ENCODE measurements at places on chromosomes 3 and 15.

- DNase-seq: peak; percentile 65
Observed at GRCh38 chr15:45179221-45179985, 8.4 kb downstream of the SHF start.

DNA sequence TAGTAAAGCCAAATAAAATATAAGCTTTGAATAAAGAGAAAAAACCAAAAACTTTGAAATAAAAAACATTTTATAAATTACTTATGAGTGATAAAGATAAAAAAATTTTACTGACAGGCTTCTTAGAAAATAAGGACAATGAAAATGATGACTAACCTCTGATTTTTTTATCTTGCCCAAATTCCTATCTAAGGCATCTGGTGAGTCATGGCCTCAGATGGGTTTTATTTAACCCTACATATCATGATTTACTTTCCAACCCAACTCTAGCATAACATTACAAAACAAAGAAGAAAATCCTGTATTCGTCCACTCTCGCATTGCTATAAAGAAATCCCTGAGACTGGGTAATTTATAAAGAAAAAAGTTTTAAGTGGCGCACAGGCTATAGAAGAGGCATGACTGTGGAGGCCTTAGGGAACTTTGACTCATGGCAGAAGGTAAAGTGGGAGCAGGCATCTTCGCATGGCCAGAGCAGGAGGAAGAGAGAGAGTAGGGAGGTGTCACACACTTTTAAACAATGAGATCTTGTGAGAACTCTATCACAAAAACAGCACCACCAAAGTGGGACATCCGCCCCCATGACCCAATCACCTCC lies 152.1 kb downstream of the NEK10 start:
- no peak for DNase-seq

DNA sequence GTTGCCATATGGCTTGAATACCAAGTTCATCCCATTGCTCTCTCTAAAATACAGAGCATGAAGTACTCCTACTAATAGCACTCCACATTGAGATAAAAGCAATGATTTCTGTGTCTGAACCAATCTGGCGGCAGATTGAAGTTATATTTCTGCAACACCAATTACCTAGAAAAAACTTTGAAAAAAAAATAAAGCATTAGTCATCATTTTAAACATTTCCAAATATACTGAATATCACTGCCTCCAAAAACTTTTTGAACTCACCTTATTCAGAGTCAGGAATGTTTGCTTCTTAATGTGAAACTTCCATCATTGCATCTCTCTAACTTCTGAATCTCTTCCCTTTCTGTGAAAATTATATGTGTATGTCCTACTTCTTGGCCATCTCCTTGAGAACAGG lies 540.5 kb downstream of the GRM7 start:
- DNase-seq: no peak

GRCh38 chr15:25504307-25504706 lies 65.5 kb upstream of the UBE3A start:
- no peak for DNase-seq

GRCh38 chr15:41276831-41277230 lies 45.8 kb downstream of the CHP1 start:
- DNase-seq: no peak

DNA sequence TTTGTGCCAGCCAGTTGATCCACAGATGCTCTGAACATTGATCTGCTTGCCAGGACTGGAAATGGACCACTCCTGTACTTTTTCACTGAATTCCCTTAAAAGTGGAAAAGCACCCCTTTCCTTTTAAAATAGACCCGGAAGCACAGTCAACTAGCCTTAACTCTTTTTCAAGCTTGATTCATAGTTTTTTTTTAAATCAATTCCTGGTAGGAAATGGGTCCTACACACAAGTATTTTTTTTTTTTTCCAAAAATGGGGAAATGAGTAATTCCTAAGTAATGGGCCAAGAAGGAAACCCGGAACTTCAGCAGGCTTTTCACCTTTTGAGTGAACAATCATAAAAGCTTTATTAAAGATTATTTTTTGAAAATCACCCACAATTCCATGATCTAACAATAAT lies 234.4 kb upstream of the ADAMTS9 start:
- DNase-seq: no peak

DNA sequence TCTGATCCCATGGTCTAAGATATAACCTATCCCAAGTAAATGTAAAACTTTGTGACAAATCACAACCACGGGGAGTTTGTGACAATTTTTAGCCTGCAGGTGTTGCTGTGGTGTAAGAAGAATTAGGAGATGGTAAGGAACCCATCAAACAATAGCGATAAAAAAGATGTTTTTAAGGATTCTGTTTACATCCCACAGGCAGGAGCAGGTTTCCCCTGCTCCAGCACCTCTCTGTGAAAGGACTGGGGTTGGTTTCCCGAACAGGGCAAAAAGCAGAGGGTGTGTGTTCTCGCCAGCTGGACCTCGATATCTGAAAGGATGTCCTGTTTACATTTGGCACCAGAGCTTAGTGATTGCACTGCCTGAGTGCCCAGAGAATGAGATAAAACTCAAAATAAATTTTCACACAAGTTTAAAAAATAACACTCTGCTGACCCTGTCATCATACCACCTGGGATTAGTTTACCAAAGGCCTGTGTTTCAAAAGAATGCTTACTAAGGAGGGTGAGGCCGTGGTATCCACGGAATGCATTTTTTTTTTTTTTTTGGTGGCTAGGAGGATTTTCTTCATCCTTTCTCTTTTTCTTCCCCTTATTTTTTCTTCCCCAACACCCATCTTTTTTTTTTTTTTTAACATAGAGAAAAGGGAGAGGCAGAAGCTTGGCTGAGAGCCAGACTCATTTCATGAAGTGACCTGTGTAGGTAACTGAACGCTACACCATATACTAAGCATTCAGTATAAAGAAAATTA lies 151.8 kb upstream of the DPH6 start:
- no peak for DNase-seq

DNA sequence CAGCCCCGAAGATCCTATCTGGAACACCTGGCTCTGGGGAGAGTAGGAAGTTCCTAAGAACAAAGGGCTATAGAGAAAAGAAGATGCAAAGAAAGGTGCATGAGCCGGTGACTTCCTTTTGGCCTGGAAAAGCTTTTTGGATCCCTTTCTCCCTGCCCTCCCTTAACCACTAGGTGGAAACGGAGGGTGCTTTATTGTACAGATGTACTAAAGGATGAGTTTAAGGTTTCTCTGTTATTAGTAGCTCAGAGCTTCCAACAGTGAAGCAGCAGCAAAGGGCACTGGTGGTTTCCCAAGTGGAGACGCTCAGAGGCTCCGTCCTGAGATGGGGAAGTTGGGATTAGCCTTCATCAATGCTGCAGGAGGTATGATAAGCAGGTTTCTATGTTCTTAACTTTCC lies 5.9 kb upstream of the ADGRG7 start:
- DNase-seq: no peak

DNA sequence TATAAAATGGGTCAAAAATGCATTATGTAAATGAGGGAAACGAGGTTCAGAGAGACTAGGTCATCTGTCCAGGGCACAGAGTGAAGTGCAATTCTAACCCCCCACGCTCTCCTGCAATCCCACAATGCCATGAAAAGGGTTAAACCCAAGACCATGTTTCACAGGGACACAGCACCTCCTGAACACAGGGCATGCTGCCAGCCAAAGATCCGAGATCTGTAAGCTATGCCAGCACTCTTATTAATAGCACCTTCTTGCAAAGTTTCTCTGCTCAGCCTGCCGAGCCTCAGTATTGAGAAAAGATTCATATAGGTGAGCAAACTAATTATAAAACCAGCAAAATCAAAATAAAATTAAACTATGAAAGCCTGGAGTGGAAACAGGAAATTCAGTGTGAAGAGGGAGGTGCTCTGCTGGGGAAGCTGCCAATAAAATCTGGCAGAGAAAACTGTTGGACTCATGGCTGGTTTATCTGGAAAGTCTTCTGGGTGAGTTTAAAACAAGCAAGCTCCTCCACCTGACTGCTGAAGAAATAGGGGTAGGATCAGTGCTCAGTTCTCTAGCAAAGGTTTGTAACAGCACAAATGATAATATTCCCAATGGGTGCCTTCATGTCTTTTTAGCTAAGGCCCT lies 50.3 kb downstream of the LRIG1 start:
- no peak for DNase-seq

DNA sequence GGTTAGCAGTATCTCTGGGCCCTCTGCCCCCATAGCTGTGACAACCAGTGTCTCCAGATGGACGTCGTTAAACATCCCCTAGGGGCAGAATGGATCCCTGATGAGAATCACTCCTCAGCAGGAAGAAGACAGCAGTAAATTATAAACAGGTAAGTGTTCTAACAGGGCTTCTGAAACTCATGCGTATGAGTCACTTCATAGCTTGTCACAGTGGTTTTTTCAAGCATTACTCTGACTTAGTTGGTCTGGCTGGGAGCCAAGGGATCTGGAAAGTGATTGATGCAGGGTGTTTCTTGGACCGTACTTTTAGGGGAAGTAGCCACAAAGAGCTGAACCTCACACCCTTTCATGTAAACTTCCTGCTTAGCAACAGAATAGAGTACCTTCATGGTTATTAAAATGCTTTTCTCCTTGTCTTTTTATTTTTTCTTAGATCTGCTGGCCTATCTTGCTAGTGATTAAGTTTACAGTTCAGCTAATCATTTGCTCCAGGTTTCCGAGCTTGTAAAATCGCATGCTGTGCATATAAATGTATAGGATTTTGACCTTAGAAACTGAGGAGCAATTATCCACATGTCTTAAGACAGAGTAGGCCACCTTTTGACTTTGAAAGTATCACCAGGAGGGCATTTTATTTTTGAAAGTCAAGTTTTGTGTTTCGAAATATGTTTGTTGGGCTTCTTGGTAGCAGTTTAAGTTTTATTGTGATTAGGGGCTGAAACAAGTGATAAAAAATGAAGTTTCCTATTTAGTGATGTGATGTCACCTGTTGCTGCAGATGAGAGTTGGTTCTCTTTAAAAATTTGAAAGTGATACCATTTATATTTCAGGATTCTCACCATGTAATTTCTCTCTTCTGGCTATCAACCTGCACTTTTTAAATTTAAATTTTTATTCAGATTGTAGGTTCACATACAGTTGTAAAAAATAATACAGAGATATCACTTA lies 333.9 kb downstream of the PTPRG start:
- peak; percentile 5 for DNase-seq

- no peak for DNase-seq
Observed at GRCh38 chr15:63107895-63108546, 13.6 kb upstream of the LACTB start.

DNA sequence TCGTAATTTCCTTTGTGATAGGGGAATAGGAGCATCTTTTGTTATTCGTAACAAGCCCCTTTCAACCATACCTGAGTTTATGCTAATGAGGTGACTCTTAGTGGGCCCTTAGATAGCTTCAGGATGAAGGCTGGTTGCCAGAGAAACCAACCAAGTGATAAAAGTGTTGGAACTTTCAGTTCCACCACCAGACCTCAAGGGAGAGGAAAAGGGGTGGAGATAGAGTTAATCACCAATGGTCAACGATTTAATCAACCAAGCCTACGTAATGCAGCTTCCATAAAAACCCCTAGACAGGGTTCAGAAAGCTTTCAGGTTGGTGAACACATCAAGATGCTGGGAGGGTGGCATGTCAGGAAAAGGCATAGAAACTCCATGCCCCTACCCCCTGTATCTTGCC lies 33.0 kb downstream of the HERC1 start:
- no peak for DNase-seq

GRCh38 chr15:73969151-73969759 lies 22.8 kb downstream of the STOML1 start:
- DNase-seq: no peak

GRCh38 chr15:84961707-84962106 lies 19.9 kb upstream of the PDE8A start:
- DNase-seq: no peak

DNA sequence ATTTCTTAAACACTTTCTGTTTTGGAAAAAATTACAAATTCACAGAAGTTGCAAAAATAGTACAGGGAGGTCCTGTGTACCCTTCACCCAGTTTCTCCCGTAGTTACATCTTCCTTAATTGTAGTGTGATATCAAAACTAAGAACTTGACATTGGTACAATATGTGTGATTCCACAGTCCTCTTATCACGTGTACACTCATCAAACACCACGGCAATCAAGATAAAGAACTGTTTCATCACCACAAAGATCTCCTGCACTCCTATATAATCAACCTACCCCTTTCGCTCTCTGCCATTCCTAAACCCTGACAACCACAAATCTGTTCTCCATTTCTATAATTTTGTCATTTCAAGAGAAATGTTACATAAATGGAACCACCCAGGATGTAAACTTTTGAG lies 31.4 kb downstream of the POMGNT2 start:
- no peak for DNase-seq

GRCh38 chr15:97461226-97461625 lies 499.3 kb upstream of the ARRDC4 start:
- no peak for DNase-seq

- no peak for DNase-seq
Observed at GRCh38 chr3:114659109-114660061, 365.6 kb downstream of the TIGIT start.

- DNase-seq: no peak
Observed at GRCh38 chr15:58282060-58282708, 144.0 kb downstream of the AQP9 start.

- DNase-seq: no peak
Observed at GRCh38 chr15:66036859-66037258, 167.6 kb downstream of the RAB11A start.

GRCh38 chr3:159899166-159899565 lies 89.5 kb upstream of the IL12A start:
- no peak for DNase-seq

GRCh38 chr15:78929536-78930264 lies 15.1 kb downstream of the CTSH start:
- no peak for DNase-seq

DNA sequence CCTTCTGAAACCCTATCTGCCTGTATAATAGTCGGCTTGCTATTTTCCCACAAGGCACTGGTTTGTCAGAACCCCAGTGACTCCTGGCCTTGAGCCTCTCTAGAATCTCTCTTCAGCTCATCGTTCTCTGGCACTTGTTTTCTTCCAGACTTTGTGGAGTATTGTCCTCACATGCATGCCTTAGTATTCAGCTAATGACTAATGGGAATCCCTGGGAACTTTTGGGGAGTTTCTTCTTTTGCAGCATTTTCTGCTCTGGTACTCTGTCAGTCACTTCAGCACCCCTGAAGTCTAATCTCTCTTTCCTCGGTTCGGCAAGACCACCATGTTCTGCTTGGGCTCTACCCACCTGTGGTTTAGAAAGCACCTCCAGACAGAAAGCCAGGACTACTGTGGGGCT lies 35.8 kb upstream of the THRB start:
- DNase-seq: no peak

DNA sequence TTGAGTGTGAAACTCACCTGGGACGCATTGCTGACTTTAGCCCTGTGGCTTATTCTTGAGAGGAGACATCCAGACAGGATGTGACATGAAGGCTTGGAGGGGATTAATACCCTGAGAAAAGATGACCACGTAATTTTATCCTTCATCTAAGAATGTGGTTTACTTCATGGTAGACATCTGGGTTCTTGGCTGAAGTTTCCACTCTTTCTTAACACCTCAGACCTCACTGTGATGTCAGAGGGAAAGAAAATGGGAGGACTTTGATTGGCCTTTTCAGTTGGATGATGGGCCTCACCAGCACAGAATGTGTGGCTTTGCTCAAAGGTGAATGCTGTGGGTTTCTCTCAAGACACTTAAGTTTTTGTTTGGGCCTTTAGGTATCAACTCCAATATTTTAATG lies 16.5 kb downstream of the GORASP1 start:
- DNase-seq: no peak

- no peak for DNase-seq
Observed at GRCh38 chr3:52552089-52552488, 15.7 kb downstream of the UQCC5 start.

GRCh38 chr3:143563786-143564185 lies 284.5 kb downstream of the SLC9A9 start:
- no peak for DNase-seq
